ENCODE measurements at places on chromosomes 3 and 15.

GRCh38 chr3:185914911-185915629 lies 22.7 kb downstream of the TRA2B start:
- no peak for DNase-seq

GRCh38 chr15:77535845-77536244 lies 96.9 kb downstream of the LINGO1 start:
- DNase-seq = no peak

DNA sequence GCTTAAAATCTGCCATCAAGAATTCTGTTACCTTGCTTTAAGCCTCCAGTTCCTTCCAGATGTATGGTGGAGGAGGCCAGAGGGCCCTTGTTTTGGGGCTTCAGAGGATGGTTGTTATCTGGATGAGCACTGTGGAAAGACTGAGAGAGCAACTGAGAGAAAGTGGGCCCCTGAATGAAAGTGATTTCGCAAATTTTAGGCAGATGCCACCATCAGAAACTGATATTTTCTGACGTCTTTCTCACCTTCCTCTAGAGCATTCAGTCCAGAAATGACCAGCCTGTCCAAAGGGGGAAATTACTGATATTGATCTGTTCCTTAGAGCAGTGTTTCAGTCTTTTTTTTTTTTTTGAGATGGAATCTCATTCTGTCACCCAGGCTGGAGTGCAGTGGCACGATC lies 13.4 kb downstream of the B3GNT5 start:
- no peak for DNase-seq

GRCh38 chr3:60585918-60586317 lies 665.3 kb downstream of the FHIT start:
- DNase-seq = peak; percentile 8

DNA sequence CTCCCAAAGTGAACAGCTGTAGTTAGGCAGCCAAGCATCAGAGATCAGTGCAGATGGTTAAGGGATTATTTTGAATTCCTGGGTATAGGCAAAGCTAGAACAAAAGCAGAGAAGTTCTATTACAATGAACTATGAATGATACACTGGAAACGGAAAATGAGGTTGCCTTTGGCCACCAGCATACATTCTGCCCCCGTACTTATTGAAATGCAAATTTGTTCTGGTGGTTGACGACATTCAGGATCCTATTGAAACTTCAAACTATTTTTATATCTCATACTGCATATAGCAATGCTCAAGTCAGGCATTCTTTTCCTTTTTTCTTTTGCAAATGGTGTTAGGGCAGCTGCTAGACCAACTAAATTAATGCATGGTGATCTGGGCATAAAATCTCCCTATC lies 61.7 kb downstream of the SLC12A1 start:
- DNase-seq = no peak

DNA sequence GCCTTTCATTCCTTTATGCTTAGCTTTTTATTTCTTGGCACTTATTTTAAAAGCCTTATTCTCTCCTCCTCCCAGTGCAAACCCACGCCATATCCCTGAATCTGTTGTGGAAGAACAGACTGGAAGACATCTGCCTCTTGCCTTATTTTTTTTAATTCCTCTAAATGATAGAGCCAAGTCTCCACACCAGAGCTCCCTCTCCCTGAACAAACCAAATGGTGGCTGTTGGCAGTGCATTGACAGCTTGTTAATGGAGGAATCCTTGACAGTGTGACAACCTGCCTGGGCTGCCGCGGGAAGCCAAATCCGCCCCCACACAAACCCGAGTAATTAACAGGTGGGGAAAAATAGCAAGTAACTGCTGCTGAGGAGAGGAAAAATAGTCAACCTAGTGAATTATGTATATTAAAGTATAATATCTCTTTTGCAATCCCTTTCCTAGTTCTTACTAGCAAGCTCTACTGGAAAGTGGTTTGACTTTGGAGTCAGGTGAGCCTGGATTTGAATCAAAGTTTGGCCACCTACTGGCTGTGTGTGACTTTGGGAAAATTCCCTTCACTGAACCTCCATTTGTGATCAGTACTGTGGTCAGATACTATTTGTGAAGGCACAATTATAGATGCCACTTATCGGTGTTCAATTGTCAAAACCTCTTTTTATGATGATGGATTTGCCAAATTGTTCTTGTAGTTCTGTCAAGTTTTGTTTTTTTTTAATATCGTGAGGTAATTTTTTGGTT lies 589.6 kb downstream of the PDCD6IP start:
- DNase-seq = no peak

- DNase-seq = no peak
Measured at GRCh38 chr3:134361162-134361835, 12.9 kb downstream of the AMOTL2 start.

- no peak for DNase-seq
Measured at GRCh38 chr3:110791995-110792686, 279.5 kb upstream of the NECTIN3 start.

DNA sequence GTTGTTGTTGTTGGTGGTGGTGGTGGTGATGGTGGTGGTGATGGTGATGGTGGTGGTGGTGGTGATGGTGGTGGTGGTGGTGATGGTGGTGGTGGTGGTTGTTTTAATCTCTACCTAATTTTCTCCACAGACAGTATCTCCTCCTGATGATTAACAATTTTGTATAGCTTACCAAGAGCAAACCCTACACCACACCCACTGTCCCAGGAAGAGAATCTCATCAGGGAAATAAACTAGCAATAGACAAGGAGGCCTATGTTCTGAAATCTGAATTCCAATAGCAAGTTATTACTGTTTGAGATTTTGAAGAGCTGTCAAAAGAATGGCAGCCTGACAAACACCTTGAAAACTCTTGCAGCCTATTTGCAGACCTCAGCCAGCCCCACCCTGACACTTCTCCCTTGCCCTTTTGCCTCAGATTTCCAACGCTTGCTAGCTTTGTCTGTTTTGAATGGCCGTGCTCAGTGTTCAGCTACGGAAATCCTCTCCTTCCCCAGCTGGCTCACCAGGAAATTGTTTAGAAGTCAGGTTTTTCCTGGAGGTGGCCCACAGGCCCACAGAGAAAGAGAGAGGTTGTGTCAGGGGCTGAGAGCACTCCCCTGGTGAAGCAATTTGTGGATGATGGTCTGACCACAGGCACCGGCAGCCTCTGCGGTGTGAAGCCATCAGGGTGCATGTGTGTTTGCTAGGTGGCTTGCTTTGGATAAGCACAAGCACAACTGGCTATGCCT lies 101.6 kb downstream of the MAGI1 start:
- DNase-seq = no peak

Data from inflammatory macrophage treated with lipopolysaccharide for 1 hour (primary cell).